Stimulated activated CD4-positive, alpha-beta T cell treated with anti-CD3 and anti-CD28 coated beads, TNF-alpha, amount 100 ng/mL, for 48 hours (primary cell): ENCODE measurements at places on chromosomes 1 and 21.

GRCh38 chr1:36342426-36343185, 19.2 kb upstream of the EVA1B start:
- DNase-seq, result no peak

GRCh38 chr1:188689542-188689941, 1788.1 kb downstream of the BRINP3 start:
- DNase-seq, result no peak

GRCh38 chr1:204975568-204976235, 67.3 kb upstream of the CNTN2 start:
- DNase-seq, result peak; percentile 41

DNA sequence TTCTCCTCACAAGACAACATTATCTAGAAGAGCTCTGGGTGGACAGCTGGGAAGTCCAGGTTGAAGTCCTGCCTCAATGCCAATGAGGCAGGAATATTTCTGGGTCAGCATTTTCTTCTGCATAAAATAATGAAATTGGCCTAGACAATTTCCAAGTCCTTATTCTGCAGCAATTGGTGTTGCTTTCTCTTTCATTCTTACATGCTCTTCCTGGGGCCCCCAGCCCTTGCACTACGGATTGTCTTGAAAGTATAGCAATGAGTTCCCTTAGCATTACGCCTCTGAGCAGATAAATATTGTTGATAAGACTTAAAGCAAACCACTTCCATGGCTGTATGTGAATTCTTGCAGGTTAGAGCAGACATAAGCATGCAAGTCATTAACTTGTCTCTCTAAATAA, 188.5 kb downstream of the TGFBR3 start:
- peak; percentile 30 for DNase-seq

DNA sequence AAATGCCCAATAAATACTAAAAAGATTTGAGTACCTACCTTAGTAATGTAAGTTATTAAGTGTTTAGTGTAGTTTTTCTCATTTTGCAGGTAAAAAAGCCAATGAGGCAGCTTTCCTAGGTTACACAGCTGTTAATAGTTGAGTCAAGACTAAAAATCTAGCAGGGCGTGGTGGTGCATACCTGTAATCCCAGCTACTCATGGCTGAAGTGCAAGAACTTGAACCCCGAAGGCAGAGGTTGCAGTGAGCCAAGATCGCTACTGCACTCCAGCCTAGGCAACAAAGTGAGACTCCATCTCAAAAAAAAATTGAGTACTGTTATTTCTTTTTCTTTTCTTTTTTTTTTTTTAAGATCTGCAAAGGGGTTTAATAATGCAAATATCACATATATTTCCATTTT, 7.7 kb downstream of the YBX1 start:
- DNase-seq, result no peak

DNA sequence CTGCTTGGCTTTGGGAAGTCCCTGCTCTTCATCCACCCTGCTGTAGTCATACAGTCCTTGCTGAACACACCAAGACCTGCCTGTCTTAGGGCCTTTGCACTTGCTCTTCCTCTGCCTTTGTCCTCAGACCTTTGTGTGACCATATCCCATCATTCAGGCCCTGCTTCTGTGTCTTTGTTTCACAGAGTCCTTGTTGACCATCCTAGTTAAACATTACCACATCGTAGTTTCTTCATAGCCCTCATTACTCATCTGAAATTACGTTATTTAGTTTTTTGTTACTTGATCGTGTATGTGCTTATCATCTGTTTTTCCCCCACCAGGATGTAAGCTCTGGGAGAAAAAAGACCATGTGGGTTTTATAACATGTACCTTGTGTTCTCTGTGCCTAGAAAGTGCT, 18.3 kb upstream of the SPRR5 start:
- DNase-seq, result no peak

DNA sequence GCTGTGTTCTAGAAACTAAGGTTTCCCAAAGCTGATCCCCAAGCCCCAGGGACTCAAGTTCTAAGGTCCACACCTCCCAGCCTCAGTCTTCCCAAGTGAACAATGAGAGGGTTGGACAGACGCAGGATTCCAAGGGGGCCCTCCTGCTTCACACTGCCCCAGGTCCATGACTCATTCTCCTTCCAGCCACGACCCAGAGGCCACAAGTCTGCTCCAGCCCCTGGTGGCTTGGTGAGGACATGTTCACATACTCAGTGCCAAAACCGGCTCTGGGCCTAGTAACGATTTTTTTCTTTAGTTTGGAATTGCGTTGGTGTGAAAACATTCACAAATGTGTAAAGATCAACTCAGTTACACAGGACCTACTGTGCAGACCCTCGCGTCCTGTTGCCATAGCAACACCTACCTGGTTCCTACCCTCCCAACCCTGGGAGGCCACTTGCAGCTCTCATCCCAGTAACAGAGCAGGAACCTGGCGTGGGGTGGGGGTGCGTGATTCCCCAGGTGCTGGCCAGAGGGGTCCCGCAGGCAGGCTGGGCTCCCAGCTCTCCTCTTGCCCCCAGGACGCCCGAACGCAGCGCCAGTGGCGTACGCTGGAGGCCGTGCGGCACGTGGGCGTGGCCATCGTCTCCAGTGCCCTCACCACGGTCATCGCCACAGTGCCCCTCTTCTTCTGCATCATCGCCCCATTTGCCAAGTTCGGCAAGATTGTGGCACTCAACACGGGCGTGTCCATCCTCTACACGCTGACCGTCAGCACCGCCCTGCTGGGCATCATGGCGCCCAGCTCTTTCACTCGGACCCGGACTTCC, 57.0 kb downstream of the DISP3 start:
- DNase-seq, result no peak
